ENCODE measurements at places on chromosomes 16 and 17.

- DNase-seq, result peak; percentile 71
Observed at GRCh38 chr16:67236563-67237395, 9.8 kb downstream of the TMEM208 start.

GRCh38 chr16:22120440-22120839 is 28.1 kb downstream of the VWA3A start:
- DNase-seq, result no peak

GRCh38 chr16:2467528-2468232 is 3.4 kb upstream of the NTN3 start:
- no peak for DNase-seq

GRCh38 chr16:29982560-29983419 is 9.1 kb downstream of the TAOK2 start:
- no peak for DNase-seq

DNA sequence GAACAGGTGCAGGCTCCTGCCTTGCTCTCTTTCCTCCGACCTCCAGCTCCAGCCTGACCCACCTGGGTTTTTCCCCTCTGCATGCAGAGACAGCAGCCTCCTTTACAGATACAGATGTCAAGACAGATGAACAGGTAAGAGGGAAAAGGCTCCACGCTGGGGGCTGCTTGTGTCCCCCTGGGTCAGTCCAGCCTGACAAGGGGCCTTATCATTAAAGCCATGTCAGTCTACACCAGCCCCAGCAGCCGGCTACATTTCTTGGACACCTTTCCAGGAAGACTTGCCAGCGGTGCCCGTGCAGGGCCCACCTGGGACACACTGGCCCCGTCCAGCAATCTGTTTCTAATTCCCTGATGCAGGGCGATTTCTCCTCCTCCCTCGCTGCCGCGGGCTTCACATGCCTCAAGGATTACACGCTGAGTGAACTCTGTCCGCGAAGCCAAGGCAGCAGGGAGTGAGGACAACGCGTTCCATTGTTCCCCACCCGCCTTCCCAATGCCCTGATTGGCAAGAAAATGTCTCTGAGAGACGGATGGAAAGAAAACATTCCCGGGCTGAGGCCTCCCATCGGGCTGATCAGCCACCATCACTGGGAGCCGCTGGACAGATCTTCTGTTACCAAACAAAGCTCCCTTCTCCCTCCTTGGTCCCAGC is 184.7 kb downstream of the C16orf95 start:
- DNase-seq, result no peak

GRCh38 chr16:85395207-85395912 is 217.8 kb upstream of the GSE1 start:
- no peak for DNase-seq

DNA sequence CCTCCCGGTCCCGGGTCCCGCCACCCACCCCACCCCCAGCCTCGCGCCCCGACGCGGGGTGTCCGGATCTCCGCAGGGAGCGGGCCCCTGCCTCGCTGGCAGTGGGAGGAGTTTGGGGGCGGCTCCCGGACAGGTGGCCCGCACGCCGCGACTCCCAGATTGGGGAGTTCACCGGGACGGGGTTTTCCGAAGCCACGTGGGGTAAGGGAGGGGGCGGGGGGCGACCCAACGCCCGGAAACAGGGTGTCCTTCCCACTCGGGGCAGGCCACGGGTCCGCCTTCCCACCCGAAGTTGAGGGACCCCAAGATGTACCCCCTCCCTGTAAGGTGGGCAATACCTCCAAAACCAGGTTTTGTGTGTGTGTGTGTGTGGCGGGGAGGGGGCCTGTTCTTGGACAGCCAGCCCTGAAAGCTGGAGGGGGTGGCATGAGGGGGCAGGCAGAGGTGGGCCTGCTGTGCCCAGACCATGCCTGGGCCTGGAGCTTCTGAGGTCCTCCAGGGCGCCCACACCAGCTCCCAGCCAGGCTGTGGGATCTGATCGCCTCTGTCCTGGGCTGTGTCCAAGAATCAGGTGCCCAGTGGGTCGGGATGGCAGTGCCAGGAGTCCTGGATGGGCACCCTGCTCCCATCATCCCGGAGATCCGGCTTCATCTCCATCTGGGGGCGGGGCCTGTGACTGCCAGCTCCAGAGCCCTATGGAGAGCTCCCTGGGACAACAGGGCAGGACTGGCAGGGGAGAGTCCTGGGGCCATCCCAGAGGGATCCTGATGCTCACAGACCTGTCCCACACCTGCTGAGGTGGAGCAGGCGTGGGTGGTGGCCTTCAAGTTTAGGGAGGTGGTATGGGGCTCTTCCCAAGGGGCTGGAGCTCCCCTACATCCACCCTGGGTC is 767 bp downstream of the SYNGR2 start:
- DNase-seq, result peak; percentile 58

- no peak for DNase-seq
Observed at GRCh38 chr17:53490447-53490968, 332.2 kb upstream of the KIF2B start.

DNA sequence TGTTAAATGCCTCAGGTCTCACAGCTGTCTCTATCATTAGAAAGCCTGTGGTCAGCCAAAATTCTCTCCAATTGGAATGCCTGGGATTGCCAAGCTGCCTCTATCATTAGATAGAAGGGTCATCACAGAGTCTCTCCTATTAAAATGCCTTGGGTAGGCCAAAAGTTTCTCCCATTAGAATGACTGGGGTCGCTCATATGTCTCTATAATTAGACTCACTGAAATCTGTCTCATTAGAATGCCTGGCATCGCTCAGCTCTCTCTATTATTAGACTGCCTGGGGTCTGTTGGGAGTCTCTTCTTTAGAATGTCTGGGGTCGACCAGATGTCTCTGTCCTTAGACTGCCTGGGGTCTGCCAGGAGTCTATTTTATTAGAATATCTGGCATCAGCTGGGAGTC is 2265.1 kb downstream of the TP53TG3F start:
- DNase-seq, result no peak

GRCh38 chr17:44787271-44787940 is 28.6 kb downstream of the ADAM11 start:
- DNase-seq, result no peak

DNA sequence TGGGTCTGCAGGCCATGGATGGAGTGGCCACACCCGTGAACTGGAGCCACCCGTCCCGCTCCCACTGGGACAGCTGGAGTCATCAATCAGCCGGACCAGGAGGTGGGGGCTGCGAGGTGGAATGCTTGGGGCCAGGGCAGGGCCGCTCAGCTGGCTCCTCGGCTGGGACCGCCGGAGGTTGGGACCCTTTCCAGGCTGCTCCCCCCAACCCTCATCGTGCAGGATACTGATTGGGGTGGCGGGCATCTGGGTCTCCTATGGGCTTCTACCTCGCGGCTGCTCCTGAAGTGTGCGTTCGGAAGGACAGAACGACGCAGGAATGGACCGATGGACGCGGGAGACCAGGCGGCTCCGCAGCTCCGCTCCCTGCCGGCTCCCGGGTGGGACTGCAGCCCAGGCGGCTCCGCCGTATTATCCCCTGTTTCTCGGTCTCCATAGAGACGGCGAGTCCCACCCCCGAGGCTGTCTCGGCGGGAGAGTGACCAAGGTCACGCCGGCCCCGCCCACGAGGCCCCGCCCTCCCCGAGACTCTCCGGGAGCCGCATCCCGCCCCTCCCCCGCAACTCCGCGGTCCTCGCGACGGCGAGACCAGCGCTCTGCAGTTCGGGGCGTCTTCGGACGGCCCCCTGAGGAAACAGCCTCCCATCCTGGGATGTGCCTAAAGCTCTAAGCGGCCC is at the start of gene TPPP3:
Gene TPPP3, minus strand, starts transcription at position 388 of the 677 bp plus-strand sequence. CDS start 2,387 bp downstream, outside the sequence.
- peak; percentile 28 for DNase-seq

GRCh38 chr16:821751-822150 is 21.2 kb upstream of the GNG13 start:
- DNase-seq, result no peak

GRCh38 chr16:87734644-87735043 is 31.1 kb downstream of the KLHDC4 start:
- DNase-seq, result no peak

DNA sequence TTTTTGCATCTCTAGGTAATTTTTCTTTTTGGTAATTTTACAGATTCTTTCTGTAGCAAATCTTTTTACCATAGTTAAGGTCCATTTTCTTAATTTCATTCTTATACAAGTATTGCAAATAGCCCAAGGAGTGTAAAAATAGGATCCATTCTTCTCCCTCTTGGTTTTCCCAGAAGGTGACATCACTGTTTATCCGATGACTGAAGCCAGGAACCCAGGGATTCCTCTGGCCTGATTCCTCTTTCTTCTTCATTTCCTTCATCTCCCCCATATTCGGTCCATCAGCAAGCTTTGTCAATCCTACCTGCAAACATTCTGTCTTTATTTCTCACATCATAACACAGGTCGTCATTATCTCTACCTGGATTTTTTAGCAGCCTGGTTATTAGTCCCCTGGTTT is 5.3 kb downstream of the RBBP6 start:
- no peak for DNase-seq

Data from activated CD4-positive, alpha-beta T cell treated with anti-CD3 and anti-CD28 coated beads for 24 hours (primary cell).